ENCODE measurements at places on chromosomes 3 and 15.
A peak's percentile ranks its signal among the peaks of the same experiment; 100 is the strongest.

- no peak for DNase-seq
These were observed 13.8 kb upstream of the STARD5 start for GRCh38 chr15:81337713-81338157.

GRCh38 chr3:113287803-113288648 lies 76.7 kb downstream of the BOC start:
- DNase-seq = peak; percentile 53

DNA sequence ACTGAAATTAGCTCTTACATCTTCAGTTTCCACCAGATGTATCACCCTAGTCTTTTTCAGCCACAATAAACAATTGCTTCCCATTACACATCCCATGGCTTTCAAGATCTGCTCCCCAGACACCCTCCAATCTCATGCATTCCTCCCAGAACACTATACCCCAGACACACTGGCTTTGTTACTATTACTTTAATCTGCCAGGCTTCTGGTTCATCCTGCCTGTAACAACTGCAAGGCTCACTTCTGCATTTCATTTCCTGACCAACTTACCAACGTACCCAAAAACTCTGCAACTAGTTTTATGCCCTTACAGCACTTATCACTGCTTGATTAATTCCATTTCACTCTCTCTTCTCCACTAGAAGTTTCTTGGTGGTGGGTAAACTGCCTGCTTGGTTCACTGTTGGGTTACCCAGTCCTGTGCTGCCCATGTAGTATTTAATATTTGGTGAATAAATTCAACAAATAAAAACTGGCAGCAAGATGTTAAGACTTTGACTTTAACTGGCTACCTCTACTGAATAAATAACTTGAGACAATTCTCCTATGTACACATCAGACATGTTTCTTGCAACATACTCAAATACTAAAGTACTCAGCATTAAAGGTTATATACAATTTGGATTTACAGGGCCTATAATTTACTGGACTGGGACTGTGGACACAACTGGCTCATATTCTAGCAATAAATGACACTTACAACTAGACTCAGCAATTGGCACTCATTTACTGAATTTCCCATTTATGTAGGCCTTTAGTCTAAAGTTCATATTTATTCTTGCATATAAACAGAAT lies 2.7 kb downstream of the RPL22L1 start:
- DNase-seq = peak; percentile 20

GRCh38 chr3:29511701-29512100 lies 230.8 kb downstream of the RBMS3 start:
- no peak for DNase-seq

- no peak for DNase-seq
These were observed 125.7 kb downstream of the EEFSEC start for GRCh38 chr3:128278761-128279600.

- no peak for DNase-seq
These were observed 534.2 kb downstream of the NSUN3 start for GRCh38 chr3:94596887-94597566.

DNA sequence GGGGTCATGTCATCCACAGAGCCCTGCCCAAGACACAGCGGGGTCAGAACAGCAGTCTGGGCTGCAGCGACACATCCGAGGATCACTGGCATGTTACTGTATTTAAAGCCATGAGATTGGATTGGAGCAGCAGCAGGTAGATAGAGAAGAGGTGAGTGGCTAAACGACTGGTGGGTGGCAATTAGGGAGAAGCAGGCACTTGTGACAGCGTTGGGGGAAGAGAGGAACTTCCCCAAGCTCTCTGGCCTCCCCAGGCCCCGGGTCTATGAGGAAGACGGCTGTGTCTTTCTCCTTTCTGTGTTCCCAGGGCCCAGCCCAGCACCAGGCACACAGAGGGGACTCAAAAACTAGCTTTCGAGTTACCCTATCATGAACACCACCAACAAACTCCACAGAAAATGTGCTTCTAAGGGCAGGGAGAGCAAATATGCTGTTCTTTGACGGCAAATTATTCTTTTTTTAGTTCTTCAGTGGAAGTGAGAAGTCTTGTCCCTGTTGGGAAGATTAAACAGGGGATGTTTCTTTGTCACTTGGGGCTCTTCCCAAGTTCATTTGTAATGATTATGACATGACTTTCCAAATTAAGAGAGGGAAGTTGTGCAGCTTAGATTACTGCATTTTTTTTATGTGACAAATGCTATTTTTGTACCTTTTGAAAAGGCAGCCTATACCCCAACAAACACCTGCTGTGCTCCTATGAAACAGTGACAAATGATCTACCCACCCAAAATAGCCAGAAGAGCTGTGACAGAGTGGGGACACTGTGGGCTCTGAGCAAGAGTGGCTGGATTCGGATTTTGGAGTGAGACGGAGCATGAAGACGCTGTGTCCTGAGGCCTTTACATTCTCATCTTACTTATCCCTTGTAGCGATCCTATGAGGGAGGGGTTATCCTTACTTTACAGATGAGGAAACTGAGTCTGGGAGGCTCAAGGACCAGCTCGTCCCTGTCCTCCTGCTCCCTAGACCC lies 7.2 kb upstream of the SYNM start:
- DNase-seq = no peak

DNA sequence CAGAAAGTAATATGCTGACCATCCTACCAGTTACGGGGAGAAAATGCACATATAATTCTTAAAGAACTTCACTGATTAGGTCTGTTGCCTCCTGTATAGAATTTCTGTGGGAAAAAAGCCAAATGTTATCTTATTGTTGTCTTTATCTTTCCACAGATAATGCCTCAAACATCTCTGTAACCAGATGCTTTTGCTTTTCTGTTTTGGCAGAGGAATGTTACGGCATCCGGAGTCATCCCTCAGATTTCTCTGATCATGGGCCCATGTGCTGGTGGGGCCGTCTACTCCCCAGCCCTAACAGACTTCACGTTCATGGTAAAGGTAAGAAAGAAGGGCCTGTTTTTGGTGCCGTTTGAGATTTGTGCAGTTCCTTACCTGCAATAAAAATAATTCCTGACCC lies 33.5 kb downstream of the PCCB start:
- no peak for DNase-seq

DNA sequence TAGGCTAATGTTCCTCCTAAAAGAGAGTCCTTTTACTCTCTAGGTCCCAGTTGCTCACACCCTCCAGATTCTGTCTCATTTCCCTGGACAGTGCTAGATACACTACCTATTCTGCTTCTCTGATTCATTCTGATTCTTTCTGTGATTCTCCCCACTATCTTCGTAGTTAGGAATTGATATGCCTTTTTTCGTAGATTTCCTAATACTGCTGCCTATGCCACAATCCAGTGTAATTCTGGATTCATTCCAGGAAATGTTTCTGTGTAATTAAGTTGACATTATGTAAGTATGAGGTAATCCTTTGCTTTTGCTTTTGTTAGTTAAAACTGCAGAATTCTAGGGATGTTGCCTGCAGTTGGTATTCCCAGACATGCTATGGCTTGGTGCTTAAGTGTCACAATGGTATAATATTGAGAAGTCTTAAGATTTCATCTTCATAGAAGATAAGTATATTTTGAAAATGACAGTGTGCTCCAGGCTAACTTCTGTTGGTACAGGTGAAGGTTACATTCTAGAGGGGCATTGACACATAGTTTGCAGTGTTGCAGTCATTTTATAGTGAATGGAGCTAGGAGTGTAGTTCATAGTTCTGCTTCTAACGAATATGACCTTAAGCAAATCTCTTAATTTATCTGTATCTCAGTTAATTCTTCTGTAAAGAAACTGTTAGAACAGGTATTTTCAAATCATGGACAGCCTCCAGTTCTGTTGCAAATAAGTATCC lies 54.3 kb downstream of the RIOX2 start:
- DNase-seq = no peak
